ENCODE measurements at places on chromosomes 5 and 9.

GRCh38 chr5:93995126-93995621 is 253.8 kb upstream of the POU5F2 start:
- DNase-seq: no peak

GRCh38 chr5:173727839-173728778 is 111.7 kb upstream of the BOD1 start:
- DNase-seq: no peak

GRCh38 chr9:29816954-29817703 is 2243.8 kb upstream of the C9orf72 start:
- no peak for DNase-seq

- no peak for DNase-seq
These were observed 34.1 kb downstream of the ELOVL7 start for GRCh38 chr5:60809891-60810425.

- no peak for DNase-seq
These were observed 167.6 kb upstream of the WWC1 start for GRCh38 chr5:168123631-168124528.

- DNase-seq: no peak
These were observed 158.6 kb upstream of the ALDH1B1 start for GRCh38 chr9:38233796-38234355.

GRCh38 chr9:16612627-16613026 is 257.8 kb downstream of the BNC2 start:
- no peak for DNase-seq

- DNase-seq: no peak
These were observed 30.7 kb upstream of the TNPO1 start for GRCh38 chr5:72785801-72786200.

GRCh38 chr9:94212091-94212490 is 47.0 kb upstream of the ZNF169 start:
- no peak for DNase-seq

Data from right forelimb (tissue), 1 donor.